ENCODE measurements at places on chromosomes 4 and X.

DNA sequence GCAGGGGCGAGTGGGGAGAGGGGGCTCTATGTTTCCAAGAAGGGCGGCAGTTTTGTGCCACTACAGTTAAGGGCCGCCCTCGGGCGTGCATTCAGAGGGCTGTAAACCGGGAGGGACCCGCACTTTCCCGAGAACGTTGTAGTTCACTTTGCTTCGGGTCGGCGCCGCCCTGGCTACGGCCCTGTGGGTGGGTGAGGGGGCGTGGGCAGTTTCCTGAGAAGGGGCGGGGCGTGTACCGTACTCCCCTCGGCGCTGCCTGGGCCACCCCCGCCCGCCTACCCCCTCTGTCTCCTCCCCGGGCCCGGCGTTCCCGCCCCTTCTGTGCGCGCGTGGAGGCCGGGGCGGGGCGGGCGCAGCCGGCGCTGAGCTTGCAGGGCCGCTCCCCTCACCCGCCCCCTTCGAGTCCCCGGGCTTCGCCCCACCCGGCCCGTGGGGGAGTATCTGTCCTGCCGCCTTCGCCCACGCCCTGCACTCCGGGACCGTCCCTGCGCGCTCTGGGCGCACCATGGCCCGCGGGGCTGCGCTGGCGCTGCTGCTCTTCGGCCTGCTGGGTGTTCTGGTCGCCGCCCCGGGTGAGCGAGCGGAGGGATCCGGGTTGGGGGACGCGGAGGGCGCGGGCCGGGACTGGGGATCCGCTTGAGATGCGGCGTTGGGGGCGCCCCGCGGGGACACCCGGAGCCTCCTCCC, at the start of gene CD99:
TSS of gene CD99 (plus strand) at position 440 of the 687 bp plus-strand sequence. CDS start at position 506, 66 bp downstream.
- DNase-seq, result peak; percentile 75

GRCh38 chr4:94911106-94911505, 153.4 kb downstream of the BMPR1B start:
- DNase-seq, result no peak

GRCh38 chr4:176320976-176321361, 1.2 kb downstream of the SPCS3 start:
- no peak for DNase-seq

GRCh38 chrX:10177601-10178000, 20.8 kb downstream of the CLCN4 start:
- DNase-seq, result no peak

- no peak for DNase-seq
Measured at GRCh38 chr4:89661173-89661899, 175.6 kb downstream of the SNCA start.

GRCh38 chrX:98207947-98208346, 1324.2 kb downstream of the RPA4 start:
- no peak for DNase-seq

GRCh38 chr4:173280998-173281397, 53.2 kb downstream of the HMGB2 start:
- no peak for DNase-seq

- DNase-seq, result no peak
Measured at GRCh38 chrX:115560978-115561604, at the start of gene PLS3. Gene PLS3 (plus strand): TSS chrX:115561174. CDS start chrX:115610251, 49,077 bp downstream.

- DNase-seq, result no peak
Measured at GRCh38 chrX:40120838-40121580, 23.3 kb upstream of the BCOR start.

DNA sequence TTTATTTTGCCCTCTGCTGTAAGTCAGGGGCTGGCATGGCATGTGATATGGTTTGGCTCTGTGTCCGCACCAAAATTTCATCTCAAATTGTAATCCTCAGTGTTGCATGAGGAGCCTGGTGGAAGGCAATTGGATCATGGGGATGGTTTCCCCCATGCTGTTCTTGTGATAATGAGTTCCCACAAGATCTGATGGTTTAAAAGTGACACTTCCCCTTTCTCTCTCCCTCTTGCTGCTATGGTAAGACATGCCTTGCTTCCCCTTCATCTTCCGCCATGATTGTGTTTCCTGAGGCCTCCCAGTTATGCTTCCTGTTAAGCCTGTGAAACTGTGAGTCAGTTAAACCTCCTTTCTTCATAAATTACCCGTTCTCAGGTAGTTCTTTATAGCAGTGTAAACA, 72.0 kb upstream of the MSX1 start:
- no peak for DNase-seq

GRCh38 chr4:56742080-56742871, 61.2 kb upstream of the HOPX start:
- no peak for DNase-seq

- DNase-seq, result no peak
Measured at GRCh38 chrX:154526901-154527675, 11.1 kb upstream of the FAM3A start.

DNA sequence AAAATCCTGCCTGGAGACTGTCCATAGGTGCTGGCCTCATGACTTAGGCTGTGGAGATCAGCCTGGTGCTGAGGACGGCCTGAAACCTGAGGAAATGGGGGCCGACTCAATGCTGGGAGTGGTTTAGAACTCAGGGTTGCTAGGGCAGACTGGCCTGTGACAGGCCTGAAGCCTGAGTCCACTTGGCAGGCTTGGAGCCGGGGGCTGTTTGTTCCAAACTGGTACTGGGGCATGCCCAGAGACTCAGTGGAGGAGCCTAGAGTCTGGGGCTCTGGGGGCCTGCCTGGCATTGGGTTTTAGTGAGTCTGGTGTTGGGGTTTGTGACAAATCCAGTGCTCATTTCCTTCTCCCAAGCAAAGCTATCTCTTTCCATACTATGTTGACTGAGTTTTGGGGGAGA, 489.7 kb upstream of the CNKSR2 start:
- DNase-seq, result no peak
